ENCODE measurements at places on chromosomes 2 and 18.

- peak; percentile 54 for DNase-seq
Observed at GRCh38 chr2:70143314-70144150, 47.3 kb downstream of the C2orf42 start.

DNA sequence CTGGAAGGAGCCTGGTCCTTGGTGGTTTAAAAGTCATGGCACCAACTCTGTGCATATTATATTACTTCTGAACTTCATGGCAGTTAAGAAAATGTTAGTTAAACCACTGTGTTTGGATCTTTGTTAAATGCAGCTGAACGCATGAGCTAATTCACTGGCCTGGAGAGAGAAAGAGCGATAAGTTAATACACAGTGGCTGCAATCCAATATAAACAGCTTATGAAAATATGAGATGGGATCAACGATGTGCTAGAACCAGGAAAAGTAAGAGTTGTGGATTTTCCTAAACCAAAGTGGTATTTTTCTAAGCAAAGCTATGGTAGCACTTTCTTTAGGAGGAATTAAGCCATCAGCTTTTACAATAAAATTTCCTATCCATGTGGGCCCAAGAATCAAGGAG lies 326.7 kb downstream of the MTX2 start:
- DNase-seq, result no peak

GRCh38 chr2:148658807-148659722 lies 14.5 kb downstream of the EPC2 start:
- no peak for DNase-seq

DNA sequence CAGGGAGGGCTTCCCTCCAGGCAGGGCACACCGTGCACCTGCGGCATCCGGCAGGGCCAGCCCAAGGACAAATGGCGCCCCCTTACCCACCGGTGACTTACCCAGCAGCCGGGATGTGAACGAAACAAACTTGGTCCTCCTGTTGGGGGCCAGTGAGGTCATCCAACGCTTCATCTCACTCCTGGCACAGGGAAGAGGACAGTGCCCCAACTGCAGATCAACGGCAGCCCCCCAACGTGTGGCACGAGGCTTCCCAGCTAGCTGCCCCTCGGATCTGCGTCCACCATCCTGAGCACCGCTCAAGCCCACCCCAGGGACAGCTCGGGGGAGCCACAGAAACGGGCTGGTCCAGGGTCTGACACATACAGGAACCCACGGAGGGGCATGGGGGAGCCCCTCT lies 12.0 kb downstream of the SNORC start:
- no peak for DNase-seq

DNA sequence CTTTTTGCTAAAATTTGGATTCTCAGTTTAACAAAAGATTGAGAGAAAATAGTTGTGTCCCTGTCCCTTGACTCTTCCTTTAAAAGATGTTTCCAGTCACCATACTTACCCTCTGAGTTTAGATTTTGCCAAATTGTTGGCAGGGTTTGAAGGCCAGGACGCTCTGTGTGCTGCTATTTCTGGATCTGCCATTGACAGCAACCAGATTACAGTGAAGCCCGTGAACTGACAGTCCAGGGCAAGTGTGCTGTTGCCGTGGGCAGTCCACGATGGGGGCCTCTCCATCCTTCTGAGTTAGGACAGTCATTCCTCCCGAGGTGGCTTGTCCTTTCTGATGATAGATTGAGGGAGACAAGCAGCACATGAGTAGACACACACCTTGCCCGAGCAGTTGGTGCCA lies 89.9 kb downstream of the PTPRM start:
- no peak for DNase-seq

DNA sequence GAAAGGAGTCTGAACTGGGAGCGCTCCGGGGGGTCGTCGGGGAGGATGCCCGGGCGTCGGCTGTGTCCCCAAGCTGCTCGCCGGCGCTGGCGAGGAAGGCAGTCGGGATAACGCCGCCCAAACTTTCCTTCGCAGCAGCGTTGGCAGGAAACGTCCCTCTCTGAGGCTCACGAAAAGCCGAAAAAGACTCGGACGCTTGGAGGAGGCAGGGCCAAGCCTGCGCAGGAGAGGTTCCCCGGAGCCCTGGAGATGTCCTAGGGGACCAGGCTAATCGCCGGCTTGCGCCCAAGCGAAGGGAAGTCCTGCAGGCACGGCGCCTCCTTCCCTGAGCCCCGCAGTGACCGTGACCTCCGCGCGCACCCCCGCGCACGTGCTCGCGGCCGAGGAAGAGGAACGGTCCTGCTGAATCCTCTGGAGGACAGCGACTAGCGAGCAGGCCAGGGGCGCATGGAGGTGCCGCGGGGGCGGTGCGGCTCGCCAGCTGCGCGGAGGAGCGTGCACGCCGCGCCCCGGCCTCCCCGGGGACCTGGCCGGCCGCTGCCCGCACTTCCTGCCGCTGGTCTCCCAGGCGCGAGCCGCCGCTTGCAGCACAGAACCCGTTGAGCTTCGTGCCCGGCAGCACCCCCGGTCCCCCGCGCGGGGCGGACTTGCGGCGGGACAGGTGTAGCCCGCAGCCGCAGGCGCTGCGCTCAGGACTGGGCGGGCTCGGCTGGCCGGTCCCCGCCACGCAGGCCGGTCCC lies at the start of gene SH3RF3:
SH3RF3 (plus strand) TSS at position 590 of the 740 bp plus-strand sequence.
- DNase-seq, result peak; percentile 4

DNA sequence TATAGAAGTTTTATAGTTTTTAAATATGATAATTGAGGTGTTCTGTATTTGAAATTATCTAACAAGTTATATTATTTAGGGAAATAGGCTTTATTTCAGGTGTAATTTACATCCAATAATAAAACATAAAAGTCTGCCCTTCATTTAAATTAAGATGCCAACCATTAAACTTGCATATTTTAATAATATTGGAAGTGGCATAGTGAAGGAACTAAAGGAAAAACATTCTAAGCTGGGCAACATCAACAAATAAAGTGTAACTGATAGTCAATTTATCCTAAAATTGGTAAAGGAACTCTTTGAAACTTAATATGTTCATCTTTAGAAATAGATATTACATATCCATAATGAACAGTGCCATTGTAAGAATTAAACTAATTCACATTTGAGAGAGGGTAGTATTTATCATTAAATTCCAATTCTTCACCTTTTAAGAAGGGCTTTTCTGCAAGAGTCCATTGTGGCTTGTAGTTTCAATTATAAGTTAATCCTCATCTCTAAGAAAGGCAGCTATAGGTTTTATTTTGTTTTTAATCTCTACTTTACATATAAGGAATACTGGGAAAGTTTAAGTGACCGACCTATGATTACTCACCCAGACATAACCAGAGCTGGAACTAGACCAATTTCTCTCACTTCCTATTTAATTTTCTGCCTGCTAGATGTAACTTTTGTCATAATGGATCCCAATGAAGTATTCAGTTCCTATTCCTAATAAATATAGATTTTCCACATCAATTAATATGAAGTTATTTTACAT lies 401.6 kb downstream of the XIRP2 start:
- no peak for DNase-seq

DNA sequence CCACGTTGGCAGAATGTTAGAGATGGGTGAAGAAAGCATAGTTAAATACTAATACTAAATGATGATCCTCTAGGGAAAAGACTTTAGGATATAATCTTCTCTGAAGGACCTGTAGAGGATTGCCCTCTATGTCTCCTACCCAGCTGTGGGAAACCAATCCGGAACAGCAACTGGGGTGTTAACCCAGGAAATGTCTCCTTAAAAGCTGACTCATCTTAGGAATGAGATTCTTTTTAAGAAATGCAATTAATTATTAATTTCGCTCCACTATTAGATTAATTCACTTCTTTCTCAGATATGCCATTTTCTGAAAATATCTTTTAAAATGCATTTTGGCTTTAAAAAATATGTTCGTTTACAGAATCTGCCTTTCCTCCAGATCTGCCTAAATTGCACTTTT lies 7.4 kb downstream of the SCN3A start:
- no peak for DNase-seq

DNA sequence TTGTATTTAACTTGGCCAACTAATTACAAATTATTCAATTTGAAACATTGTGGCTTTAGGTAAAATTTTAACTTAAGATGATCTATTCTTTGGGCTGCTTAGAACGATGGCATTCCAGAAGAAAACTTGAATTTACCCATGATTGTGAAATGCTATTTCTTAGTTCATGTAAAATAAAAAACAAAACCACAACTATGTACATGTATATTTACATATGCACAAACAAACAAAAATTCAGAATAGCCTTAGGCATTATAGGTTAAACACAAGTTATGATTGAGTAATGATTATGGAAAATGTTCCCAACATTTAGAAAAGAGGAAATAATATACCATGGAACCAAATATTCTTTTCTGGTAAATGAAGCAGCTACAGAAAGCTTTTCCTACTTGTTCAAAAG lies 3.5 kb upstream of the SMCHD1 start:
- no peak for DNase-seq

- no peak for DNase-seq
Observed at GRCh38 chr2:62611854-62612253, 93.7 kb upstream of the EHBP1 start.

Measured in NCI-H460 (cell line).